ENCODE measurements at places on chromosomes 5 and 9. TPM values are rescaled to one million over a fixed set of nuclear protein-coding genes. Genes with fewer than 3 reads are reported as not detected.

GRCh38 chr5:116658141-116658540, 83.5 kb upstream of the SEMA6A start:
- DNase-seq: no peak

- no peak for DNase-seq
Observed at GRCh38 chr5:178284093-178284675, 51.6 kb upstream of the PHYKPL start.

GRCh38 chr5:53291047-53291446, 181.5 kb upstream of the MOCS2 start:
- DNase-seq: no peak

DNA sequence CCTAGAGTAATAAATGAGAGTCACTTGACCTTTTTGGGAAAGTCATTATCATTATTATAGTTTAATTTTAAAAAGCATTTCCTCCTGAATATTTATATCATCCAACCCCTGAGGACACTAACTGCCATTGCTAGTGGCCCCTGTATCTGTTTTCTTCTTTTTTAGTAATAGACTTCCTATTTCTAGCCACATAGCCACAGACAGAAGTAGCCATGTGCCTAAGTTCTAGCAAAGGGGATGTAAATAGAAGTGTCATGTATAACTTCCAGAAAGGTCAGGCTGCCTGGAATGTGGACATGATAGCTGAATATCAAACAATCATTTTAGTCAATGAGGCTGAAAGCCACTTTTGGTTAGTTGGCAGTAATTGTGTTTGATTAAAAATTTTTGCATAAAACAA, 37.5 kb upstream of the IQGAP2 start:
- DNase-seq: no peak

DNA sequence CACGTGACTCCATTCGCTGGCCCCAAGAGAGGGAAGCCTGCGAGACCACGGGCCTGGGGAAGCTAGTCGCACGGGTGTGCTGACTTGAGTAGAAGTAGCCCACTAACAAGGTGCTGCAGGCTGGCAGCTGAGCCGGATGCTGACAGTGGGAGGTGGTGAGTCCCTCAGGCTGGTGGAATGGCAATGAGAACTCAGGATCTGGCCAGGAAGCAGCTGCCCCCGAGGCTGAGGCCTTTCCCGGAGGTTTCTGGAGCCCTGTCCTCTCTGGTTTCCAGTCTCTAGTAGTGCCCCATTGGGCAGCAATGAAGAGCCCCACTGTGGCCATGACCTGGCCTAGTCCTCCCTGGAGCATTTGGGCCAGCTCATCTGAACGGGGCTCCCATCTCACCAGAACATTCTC, 366.7 kb upstream of the IRX4 start:
- DNase-seq: no peak

- DNase-seq: no peak
Observed at GRCh38 chr9:104885818-104886709, 41.9 kb downstream of the ABCA1 start.

DNA sequence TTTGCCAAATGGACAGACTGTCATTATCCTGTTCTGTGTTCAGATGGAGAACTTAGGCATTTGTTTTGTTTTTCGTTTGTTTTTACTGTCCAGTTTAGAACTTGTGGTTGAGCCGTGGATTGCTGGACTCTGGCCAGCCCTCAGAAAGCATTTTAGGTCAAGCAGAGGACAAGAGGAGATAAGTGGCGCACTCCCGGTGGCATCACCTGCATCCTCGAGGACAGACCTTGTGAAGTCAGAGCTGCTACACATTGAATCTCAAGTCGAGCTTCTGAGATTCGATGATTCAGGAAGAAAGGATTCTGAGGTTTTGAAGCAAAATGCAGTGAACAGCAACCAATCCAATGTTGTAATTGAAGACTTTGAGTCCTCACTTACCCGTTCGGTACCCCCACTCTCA, 8.9 kb downstream of the MTRR start:
- DNase-seq: no peak

DNA sequence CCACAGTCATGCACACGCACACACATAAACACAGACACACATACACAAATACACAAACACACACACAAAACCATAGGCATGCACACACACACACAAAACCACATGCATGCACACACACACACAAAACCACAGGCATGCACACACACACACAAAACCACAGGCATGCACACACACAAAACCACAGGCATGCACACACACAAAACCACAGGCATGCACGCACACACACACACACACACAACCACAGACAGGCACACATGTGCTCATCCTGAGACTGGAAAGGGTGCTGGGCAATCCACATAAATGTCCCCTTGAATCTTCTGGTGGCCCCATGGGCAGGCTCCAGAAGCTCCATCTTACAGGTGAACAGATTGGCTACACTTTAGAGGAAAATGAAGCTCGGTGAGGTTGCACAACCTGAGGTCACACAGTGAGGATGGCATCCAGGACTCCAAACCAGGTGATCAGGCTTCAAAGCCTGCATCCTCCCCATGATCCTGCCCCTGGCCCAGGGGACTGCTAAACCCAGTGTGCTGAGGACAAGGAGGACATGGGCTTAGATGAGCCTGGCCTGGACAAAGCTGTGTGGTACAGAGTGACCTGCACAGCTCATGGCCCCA, 144.8 kb downstream of the GADD45G start:
- DNase-seq: no peak

- no peak for DNase-seq
Observed at GRCh38 chr5:73591102-73591695, 25.7 kb downstream of the UTP15 start.

GRCh38 chr5:63805151-63805550, 157.1 kb downstream of the HTR1A start:
- DNase-seq: no peak

- no peak for DNase-seq
Observed at GRCh38 chr5:115948091-115948534, 14.2 kb upstream of the LVRN start.

- peak; percentile 61 for DNase-seq
Observed at GRCh38 chr5:68046445-68046844, 169.1 kb upstream of the PIK3R1 start.

GRCh38 chr9:125649315-125649714, 57.7 kb downstream of the MAPKAP1 start:
- no peak for DNase-seq

- peak; percentile 90 for DNase-seq
Observed at GRCh38 chr5:173324115-173325001, 3.9 kb downstream of the STC2 start.

GRCh38 chr9:4519604-4520003, 29.3 kb downstream of the SLC1A1 start:
- DNase-seq: no peak

DNA sequence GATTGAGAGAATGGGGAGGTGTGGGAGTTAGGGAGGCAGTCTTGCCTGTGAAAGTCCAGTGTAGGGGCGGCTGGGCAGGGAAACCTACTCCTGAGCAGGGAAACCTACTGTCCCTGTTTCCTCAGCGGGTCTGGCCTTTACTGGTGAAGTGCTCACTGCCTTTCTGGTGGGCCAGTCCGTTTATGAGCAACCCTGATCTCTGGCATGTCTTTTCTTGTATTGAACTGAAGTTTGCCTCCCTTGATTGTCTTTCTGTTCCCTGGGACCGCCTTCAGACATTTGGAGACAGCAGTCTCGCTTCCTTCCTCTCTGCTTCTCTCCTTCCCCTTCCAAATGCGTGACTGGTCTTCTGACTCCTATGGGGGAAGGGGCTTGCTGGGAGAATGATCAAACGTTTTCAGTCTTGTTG, 2.9 kb downstream of the SNX18 start:
- no peak for DNase-seq

DNA sequence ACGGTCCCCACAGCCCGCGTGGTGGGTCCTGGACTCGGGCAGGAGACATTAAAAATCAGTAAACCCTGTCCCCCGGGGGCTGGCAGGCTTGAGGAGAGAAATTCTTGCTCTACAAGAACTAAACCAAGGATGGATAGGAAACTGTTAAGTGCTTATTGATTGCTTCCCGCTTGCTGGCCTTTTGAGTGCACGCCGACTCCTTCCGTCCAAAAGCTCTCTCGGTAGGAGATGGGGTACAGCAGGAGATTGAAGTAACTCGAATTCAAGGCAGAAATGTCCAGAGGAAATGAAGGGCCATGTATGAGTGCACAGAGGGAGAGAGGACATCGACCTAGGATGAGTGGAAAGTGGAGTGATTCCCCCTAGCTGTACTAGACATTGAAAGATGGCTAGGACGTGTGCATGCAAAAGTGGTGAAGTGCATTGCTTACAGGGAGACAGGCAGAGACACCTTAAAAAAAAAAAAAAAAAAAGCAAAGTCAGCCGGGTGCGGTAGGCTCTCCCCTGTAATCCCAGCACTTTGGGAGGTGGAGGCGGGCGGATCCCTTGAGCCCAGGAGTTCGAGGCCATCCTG, 923 bp downstream of the RECK start:
- DNase-seq: no peak

GRCh38 chr9:105833271-105833975, 139.1 kb downstream of the TMEM38B start:
- DNase-seq: no peak

DNA sequence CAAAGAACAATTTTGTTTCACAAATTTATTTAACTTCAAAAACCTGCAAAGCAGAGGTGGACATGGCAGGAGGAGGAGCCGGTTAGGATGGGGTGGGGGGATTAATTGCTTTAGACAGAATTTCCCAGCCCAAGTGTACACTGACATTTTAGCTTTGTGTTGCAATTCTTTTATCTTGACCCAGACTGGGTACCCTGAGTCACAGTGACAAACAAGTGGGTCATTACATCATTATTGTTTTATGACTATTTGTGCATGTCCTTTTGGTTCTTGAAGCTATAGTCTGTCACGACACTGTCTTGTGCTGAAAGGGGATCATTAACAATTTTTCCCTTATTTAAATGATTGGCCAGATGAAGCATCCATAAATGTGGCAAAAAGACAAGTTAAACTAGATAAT, 84.5 kb upstream of the VCAN start:
- DNase-seq: no peak

- DNase-seq: peak; percentile 59
Observed at GRCh38 chr5:1158647-1159340, 42.6 kb upstream of the SLC6A19 start.

GRCh38 chr5:157965989-157966388, 107.0 kb upstream of the CLINT1 start:
- DNase-seq: no peak

DNA sequence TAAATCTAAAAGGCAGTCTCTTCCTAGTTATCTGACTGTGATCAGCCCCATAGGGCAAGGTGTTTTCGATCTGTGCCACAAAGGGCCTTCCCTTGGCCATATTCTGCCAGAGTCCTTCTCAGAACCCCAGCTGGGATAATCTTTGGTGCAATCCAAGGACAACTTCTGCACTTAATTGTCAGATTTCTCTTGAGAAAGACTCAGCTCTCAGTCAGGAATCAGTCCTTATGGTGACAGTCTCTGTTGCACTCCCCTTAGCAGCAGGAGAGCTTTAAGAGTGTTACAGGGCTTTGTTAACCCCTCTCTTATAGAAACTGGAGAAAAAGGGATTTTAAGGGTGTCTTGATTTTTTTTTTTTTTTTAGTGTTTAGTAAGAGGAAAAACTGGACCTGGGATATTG, 15.4 kb upstream of the RFX3 start:
- no peak for DNase-seq

GRCh38 chr9:16868701-16869100, 1.8 kb downstream of the BNC2 start:
- DNase-seq: no peak

- no peak for DNase-seq
Observed at GRCh38 chr5:5523066-5523505, 100.6 kb downstream of the ICE1 start.

- DNase-seq: no peak
Observed at GRCh38 chr9:131732636-131733289, 7.1 kb downstream of the RAPGEF1 start.

GRCh38 chr5:103929338-103930013, 366.9 kb upstream of the NUDT12 start:
- no peak for DNase-seq

GRCh38 chr9:110317911-110318310, 19.8 kb downstream of the TXNDC8 start:
- no peak for DNase-seq

The DBH gene
- total RNA-seq: not detected

The FOXD4L5 gene
- 0.45 TPM for total RNA-seq

The PCSK5 gene
- 47.5 TPM for total RNA-seq

The FAM13B gene
- total RNA-seq: 69.0 TPM

The SAXO1 gene
- total RNA-seq: 0.24 TPM

The CDKN2AIPNL gene
- 12.0 TPM for total RNA-seq

The CARTPT gene
- not detected for total RNA-seq

The AFAP1L1 gene
- 12.3 TPM for total RNA-seq

The OTP gene
- not detected for total RNA-seq

The PCDHB2 gene
- 4.1 TPM for total RNA-seq
